PC-3 (cell line): ENCODE measurements at places on chromosomes 2 and 18. TPM values are rescaled to one million over a fixed set of nuclear protein-coding genes. Genes with fewer than 3 reads are reported as not detected.

GRCh38 chr2:72112401-72112800 is 35.3 kb downstream of the CYP26B1 start:
- H3K27me3 ChIP-seq: no peaks in the 10 kb centered on the region
- no peak overlapping the region for H3K4me3 ChIP-seq
- peak; percentile 76 for DNase-seq
- H3K36me3 ChIP-seq: no peaks in the 10 kb centered on the region

DNA sequence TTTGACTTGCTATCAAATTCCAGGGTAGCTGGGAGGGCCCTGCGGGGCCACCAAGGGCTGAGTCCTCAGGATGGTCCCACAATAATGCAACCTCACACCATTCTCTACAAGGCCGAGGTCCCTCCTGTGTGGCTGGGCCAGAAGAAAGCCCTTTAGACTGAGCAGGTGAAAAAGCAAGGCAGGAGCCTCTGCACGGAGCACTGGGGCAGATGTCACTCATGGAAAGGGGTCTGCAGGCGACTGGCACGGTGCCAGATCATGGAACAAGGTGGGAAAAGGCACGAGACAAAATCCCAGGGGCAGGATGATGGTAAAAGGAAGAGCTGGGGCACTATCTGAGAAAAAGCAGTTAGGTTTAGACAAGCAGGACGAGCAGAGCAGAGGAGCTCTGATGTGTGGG is 16.1 kb downstream of the HJURP start:
- H3K27ac ChIP-seq: no peak overlapping the region
- no peak for DNase-seq
- 0 out of 2 replicates have a peak, but pooled peaks cover 4% of the 10 kb centered on the region for H3K4me1 ChIP-seq
- H3K4me3 ChIP-seq: no peak overlapping the region
- H3K27me3 ChIP-seq: no peaks in the 10 kb centered on the region

The IL36B gene
- not detected in 2 replicates for total RNA-seq

DNA sequence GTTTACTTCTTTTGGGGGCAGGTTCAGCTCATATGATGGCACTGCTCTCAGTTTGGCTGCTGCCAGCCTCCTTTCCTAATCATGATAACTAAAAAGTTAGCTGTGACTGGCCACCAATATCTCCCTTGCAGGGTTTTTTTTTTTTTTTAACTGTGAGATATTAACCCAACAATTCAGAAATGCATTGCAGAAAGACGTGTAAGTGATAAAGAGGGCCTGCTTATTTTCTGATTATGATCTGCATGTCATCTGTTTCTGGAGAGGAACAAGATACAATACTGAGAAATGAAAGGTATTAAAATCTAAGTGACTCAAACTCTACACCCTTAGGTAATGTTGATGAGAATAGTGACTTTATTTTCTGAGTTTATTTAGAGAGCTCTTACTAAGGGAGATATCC is 905.6 kb downstream of the SOCS6 start:
- H3K4me3 ChIP-seq: no peak overlapping the region
- no peaks in the 10 kb centered on the region for H3K4me1 ChIP-seq
- no peak for DNase-seq
- H3K27ac ChIP-seq: no peak overlapping the region
- H3K36me3 ChIP-seq: no peaks in the 10 kb centered on the region

GRCh38 chr2:210655229-210655975 is 99.0 kb downstream of the CPS1 start:
- no peak overlapping the region for H3K4me3 ChIP-seq
- 0 out of 2 replicates have a peak, but pooled peaks cover under 1% of the 10 kb centered on the region for H3K36me3 ChIP-seq
- DNase-seq: no peak
- peaks cover 10% of the 10 kb centered on the region; the same call in 1 of the 2 replicates for H3K4me1 ChIP-seq
- no peaks in the 10 kb centered on the region for H3K27me3 ChIP-seq
